ENCODE measurements at places on chromosomes 6 and 20.

GRCh38 chr6:126923807-126924206 lies 194.7 kb upstream of the RSPO3 start:
- DNase-seq, result no peak

DNA sequence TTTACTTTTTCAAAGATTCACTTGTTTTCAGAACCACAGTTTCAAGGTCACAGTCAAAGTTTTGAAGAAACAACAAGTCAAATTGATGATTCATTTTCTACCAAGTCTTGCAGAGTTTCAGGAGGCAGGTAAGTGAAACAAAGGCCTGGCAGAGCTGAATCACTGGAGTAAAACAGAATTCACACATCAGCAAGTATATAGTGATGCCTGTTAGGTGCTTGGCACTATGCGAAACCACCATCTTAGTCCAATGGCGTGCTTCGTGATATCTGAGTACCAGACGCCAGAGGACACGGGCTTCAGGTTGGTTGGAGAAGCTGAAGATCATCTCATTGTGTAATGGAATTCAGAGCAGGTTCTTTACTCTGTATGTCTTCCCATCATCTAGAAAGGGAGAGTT lies 75.9 kb downstream of the RTN4IP1 start:
- DNase-seq, result no peak

GRCh38 chr6:12962529-12962928 lies 246.0 kb downstream of the PHACTR1 start:
- no peak for DNase-seq

DNA sequence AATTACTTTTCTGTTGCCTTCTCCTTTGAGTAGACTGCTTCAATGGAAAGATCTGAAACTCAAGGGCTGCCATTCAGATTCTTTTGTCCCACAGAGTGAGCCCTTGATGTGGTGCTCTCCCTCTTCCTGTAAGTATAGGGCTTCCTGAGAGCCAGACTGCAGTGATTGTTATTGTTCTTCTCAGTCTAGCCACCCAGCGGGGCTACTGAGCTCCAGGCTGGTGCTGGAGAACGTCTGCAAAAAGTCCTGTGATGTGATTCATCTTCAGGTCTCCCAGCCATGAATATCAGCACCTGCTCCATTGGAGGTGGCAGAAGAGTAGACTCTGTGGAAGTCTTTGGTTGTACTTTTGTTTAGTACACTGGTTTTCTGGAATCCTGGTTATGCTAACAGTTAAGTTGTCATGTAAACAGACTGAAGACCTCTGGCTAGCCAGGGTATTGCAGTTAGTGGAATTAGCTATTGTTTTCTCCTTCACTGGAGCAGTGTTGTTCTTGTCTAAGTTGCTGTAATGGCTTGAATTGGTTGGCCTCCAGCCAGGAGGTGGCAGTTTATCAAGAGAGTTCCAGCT lies 240.9 kb downstream of the COL12A1 start:
- no peak for DNase-seq

DNA sequence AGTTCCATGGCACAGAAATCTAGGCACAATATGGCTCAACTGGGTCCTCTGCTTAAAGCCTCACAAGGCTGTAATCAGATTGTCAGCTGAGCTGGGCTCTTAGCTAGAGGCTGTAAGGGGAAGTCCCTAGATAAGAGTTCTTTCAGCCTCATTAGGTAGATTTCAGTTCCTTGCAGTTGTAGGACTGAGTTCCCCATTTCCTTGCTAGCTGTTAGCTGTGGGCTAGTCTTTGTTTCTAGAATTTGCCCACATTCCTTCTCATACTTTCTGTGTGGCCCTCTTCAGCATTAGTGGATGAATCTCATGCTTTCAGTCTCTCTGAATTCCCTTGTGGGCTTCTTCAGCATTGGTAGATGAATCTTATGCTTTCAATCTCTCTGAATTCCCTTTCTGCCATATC lies 71.0 kb upstream of the MRAP2 start:
- no peak for DNase-seq

DNA sequence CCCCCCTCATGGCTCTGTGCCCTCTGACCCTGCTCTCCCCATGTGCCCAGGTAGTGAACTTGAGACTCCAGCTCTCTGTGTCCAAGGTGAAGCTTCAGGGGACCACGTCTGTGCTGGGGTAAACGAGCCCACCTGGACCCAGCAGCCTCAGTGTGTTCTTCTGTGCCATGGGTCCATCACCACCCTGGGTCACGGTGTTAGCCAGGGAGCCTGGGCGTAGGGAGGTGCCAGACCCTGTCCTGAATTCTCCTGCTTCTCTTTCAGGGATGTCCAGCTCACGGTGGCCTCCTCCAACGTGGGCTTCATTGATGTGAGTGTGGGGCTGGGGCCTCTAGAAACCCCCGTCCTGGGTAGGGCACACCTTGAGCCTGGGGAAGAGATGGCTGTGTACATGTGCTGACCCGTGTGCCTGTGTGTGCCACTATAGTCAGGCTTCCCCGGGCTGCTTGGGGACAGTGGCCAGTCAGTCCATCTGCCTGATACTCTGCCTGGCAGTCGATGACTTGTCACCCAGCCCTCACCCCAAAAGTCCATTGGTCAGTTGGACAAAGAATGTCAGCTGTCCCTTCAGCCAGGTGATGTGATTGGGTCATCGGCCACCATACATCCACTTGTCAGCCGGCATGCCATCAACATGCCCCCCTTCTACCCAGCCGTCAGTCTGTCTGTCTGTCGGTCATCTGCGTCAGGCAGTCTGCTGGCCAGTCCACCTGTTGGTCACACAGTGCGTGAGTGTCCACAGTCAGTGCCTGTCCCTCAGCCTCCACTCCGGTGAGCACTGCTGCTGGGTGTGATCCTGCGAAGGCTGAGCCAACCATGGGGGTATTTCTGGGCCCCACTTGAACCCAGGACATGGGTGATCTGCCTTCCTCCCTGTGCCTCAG lies 10.9 kb upstream of the BPIFB6 start:
- no peak for DNase-seq

DNA sequence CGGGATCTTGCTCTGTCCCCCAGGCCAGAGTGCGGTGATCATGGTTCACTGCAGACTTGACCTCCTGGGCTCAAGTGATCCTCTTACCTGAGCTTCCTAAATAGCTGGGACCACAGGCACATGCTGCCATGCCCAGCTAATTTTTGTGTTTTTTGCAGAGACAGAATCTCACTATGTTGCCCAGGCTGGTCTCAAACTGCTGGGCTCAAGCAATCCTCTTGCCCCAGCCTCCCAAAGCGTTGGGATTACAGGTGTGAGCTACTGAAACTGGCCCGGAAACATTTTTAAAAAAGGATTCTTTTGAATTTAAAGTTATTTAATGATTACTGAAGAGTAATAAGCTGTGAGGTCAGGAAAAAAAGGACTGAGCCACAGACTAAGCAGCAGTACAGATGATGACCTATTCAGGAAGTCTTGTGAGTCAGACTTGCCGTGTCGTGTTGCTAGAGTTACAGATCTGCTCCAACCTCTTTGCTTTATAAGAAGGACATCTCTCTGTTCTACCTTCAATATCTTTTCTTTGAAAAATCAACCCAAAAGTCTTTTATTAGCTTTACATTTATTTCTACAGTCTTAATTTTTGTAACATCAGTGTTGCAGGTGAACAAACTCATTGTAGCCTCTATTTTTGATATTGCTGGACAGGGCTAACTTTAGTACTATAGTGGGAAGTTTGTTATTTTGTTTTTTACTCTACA lies 108.7 kb downstream of the NCOA3 start:
- peak; percentile 40 for DNase-seq

DNA sequence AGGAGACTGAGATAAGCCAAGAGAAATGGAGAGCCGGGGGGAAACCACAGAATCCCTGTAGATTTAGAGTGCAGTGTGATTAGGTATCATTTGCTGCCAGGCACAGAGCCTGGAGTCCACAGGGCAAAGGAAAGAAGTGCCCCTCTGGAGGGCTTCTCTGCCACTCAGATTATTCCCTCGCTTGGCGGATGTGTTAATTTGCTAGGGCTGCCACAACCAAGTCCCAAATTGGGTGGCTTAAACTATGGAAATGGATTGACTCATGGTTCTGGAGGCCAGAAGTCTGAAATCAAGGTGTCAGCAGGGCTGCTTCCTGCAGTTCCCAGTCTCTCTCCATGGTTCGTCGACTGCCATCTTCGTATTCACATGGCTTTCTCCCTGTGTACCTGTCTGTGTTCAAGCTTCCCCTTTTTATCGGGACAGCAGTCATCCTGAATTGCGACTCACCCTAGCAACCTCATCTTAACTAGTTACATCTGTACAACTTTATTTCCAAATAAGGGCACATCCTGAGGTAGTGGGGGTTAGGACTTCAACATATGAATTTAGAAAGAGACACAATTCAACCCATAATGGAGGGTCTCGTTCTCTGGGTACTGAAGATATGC lies 122.2 kb downstream of the ANKRD60 start:
- no peak for DNase-seq

Data from thoracic aorta (tissue), 2 donors.